ENCODE measurements at places on chromosomes 6 and 20.

DNA sequence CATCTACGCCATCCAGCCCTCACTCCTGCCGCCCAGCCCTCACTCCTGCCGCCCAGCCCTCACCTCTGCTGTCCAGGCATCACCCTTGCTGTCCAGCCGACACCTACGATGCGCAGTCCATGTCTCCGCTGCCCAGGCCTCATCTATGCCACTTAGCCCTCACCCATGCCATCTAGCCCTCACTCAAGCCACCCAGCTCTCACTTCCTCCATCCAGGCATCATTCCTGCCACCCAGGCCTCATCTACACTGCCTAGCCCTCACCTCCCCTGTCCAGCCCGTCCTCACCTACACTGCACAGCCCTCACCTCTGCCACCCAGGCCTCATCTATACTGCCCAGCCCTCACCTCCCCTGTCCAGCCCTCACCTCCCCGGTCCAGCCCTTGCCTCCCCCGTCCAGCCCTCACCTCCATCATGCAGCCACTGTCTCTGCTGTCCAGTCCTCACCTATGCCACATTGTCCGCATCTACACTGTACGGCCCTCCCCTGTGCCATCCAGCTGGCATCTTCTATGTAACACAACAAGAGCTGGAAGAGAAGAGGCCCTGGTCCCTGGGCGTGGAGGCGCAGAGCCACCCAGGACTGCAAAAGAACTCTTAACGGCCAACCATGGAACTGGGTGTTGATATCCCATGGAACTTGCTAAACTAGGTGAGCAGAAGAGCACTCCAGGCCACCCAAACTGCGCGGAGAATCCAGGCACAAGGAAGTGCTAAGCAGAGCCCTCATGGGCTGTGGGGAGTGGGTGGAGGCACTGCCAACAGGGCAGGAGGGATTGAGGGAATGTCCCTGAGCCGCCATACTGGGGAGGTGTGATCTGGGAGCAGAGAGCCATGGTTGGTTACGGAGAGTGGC lies 31.0 kb downstream of the RNASET2 start:
- no peak for DNase-seq

DNA sequence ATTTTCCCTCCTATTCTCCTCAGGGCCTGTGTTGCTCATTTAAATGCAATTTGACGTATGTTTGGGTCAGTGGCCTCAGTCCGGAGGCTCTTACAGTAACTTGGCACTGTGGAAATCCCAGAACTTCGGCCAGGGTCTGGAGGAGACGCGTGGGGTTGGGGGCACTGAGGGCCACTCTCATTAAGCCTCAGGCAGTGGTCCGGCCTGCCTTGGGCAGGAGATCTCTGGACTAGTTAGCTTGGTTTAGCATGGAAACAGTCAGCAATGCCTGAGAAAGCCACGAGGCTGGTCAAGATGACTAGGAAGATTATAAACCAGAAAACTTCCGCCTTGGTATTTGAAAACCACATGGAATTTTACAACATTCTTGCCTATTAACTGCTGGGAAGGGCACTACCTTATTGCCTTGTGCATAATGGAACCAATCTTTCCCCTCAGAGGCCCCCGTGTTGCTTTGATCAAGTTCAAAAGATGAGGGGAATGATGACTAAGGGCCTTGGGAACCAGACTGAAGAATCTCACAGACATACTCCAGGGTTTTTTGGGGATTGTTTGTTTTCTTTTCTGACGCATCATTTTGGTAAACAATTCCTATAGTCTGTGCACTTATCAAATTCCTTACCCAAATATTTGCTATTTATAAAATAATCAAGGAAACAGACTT lies 206.0 kb upstream of the PREP start:
- no peak for DNase-seq

DNA sequence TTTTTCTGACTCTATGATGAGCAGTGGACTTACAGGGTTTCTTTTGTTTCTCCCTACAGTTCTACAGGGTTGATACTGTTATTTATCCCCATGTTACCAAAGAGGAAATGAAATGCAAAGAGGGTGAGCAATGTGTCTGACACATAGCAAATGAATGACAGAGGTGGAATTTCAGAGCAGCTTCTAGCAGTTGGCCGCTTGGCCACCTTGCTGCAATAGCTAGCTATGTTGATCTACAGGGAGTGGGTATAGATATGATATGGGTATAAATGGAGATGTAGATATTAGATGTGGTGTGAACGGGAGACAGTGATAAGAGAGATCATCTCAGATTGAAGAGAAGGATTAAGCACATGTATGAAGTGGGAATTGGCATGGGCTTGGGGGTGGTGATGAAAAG lies 10.9 kb upstream of the SLC22A3 start:
- DNase-seq = no peak

DNA sequence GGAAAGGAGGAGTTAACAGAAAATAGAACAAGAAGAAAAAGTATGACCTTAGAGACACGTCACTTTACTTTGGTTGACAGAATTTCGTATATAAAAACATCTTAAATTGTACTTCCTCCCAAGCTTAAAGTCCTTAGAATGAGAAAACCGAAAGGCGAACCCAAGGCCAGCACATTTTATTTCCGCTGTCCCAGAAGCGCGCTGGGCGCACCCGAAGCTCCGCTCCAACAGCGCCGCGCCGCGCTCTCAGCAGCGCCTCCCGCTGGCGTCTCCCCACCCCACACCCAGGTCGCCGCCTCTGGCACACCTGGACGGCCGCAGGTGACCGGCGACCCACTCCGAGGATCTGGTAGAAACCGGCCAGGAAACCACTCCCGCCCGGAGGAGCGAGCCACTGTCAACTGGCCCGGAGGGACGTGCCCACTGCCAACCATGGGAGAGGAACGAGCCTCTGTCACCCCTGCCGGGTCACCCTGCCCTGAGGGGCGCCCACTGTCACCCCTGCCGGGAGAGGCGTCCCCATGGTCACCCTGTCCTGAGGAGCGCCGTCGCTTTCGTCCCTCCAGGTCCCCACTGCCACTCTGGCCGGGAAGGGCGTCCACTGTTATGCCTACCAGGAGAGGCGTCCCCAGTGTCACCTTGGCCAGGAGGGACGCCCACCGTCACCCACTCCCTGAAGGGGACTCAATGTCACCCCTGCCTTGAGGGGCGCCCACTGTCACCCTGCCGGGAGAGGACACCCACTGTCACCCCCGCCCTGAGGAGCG lies 824 bp downstream of the MPC1 start:
- peak; percentile 52 for DNase-seq

- DNase-seq = no peak
These were observed 113.4 kb downstream of the B3GAT2 start for GRCh38 chr6:70843328-70843918.

GRCh38 chr20:50565383-50565782 lies 55.2 kb downstream of the PTPN1 start:
- DNase-seq = no peak

- DNase-seq = no peak
These were observed 5.4 kb upstream of the POU3F2 start for GRCh38 chr6:98828941-98829411.

DNA sequence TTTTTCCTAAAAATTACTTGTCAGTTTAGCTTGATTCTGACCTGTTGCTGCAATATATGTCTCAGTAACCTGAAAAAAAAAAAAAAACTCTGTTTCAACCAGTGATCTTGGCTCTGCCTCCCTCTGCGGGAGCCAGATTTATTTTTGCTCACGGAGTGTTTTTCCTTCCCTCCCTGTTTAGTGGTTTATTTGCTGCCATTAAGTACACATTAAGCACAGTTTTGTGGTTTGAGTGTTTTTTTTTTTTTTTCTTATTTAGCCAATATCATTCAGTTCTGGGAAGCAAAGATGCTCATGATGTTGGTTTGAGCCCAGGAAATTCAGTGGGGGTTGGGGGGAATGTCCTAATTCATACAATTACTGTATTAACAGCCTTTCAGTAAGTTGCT lies 110.1 kb upstream of the GPR6 start:
- DNase-seq = no peak

GRCh38 chr20:49955167-49955566 lies 19.0 kb downstream of the RNF114 start:
- no peak for DNase-seq

GRCh38 chr6:152984513-152984872 lies 1.7 kb upstream of the FBXO5 start:
- no peak for DNase-seq

All from activated CD4-positive, alpha-beta T cell treated with anti-CD3 and anti-CD28 coated beads for 24 hours (primary cell).